NCI-H1105 (cell line): ENCODE measurements at places on chromosomes 12 and 14.

DNA sequence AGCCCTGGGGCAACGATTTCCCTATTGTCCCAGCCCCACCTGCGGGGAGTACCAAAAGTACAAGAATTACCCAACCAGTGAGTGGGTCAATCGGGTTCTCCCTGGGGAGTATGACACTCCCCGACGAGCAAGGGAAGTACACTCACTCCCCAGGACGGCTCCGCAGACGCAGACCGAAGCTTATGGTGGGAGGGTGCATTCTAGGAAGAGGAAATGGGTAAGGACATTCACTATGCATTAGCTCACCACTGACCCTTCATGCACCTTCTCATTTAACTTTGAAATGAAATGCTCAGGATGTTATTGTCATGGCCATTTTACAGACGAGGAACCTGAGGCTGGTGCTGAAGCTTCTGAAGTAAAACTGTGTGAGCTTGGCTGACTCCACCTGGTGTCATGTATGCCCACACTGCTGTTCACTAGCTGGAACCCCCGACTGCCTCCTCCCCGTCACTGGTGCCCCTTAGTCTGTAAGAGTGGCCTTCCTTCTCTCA lies 45.8 kb upstream of the TMED10 start:
- DNase-seq = no peak

DNA sequence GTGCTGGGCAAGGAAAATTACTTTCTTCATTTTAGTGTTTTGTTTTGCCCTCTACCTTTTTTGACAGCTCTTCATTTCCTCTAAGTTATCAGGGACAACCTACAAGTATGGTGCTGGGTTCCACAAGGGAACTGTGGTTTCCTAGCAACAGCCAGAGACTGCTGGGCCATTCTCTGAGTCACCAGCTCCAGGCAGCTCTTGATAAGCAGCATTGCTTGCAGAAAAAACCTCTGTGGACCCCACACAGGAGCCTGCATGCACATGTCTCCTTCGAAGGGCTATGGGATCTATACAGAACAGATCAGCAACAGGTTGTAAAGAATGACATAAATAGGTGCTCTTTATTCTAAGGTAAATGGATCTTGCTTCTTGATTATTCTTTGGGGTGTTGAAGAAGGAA lies 81.0 kb upstream of the CCDC196 start:
- no peak for DNase-seq

DNA sequence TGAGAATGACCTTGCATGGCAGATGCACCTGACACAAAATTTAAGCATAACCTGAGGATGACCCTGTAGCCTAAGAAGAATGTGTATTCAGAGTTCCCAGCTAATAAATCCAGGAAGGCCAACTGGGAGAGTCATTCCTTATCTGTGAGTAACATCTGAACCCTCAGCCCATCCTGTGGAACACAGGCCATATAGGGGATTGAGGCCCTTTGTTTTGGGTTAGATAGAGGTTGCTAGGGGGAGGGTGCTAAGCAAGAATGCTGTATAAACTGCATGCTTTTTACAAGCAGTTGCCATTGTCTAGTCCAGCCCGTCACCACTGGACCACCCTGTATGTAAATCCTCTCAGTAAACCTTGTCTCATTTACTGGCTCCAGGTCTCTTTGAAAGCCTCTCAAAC lies 77.0 kb downstream of the BICD1 start:
- no peak for DNase-seq

DNA sequence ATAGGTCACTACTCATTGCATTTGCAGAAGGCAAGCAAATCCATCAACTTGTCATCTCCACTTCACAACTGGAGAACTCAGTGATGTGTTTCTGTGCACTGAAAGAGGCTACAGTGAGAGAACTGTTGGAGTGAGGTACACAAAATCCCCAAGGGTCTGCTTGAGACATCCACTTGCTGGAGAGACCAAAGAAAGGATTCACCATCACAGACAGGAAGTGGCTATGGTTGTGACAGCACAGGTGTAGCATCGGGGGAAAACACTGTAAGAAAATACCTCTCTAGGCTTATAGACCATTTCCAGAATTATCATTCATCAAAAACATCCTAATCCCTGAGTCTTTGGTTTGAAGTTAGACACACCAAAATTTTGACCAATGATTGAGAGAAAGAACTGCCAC lies 201.3 kb upstream of the OR4E1 start:
- no peak for DNase-seq

DNA sequence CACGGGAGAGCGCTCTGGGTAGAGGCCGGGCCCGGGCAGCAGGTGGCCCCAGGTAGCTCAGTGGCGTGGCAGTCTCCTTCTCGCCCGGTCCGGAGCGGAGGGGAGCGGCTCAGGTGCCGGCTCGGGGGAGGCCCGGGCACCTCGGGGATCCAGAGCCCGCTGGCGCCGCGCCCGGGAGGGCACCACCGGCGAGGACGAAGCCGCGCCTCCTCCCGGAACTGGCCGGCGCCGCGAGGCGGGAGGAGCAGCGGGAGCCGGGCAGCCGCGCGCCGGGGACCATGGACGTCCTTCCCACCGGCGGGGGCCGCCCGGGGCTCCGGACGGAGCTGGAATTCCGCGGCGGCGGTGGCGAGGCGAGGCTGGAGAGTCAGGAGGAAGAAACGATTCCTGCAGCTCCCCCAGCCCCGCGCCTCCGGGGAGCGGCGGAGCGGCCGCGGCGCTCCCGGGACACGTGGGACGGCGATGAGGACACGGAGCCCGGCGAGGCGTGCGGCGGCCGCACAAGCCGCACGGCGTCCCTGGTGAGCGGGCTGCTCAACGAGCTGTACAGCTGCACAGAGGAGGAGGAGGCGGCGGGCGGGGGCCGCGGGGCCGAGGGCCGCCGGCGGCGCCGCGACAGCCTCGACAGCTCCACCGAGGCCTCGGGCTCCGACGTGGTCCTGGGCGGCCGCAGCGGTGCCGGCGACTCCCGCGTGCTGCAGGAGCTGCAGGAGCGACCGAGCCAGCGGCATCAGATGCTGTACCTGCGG lies 21.5 kb upstream of the GNS start:
- peak; percentile 52 for DNase-seq

DNA sequence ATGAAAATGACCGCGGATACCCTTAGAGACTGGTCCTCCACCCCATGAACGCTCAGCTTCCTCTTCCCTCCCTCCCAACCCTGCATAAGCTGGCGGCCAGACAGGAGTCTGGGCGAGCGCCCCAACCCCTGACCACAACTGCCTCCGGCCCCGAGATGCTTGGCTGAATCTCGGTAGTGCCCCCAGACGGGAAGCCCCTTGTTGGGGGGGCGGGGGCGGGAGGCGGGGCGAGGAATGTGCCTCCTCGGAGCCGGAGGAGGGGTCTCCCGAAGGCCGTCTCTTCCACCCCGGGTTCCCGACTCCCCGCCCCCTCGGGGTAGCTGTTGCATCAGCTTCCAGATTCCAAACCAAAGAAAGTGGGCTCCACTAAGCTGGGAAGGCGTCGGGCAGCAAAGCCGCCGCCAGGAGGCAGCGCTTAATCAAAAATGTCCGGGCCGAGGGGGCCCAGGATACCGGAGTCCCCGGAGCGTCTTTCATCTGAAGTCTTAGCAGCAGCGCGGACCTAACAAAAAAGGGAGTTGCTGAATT lies 7.1 kb upstream of the MRPL52 start:
- DNase-seq = no peak
